ENCODE measurements at places on chromosomes 2 and 18. TPM values are rescaled to one million over a fixed set of nuclear protein-coding genes. Genes with fewer than 3 reads are reported as not detected.
A peak's percentile ranks its signal among the peaks of the same experiment; 100 is the strongest.

DNA sequence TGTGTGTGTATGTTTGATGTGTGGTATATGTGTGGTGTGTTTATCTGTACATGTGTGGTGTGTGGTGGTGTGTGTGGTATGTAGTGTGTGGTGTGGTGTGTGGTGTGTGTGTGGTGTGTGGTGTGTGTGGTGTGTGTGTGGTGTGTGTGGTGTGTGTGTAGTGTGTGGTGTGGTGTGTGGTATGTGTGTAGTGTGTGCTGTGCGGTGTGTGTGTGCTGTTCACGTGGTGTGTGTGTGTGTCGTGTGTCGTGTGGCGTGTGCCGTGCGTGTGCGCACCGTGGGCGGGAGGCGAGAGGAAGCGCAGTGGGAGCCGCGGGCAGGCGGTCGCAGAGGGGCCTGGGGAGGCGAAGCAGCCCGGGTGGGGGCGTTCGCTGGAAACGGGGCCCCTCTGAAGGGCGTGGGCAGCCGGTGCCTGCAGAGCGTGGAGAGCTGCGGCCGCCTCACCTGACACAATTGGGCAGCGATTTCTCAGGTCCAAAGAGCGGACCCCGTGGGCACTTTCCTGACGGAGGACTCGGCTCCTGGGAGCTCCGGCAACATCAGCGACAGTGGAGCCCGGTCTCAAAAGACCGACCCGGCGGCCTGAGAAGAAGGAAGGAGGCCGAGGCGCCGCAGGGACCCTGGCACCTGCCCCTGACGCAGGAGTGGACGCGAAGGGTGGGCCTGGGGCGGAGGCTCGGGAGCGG is 741.1 kb upstream of the SALL3 start:
- DNase-seq: no peak

DNA sequence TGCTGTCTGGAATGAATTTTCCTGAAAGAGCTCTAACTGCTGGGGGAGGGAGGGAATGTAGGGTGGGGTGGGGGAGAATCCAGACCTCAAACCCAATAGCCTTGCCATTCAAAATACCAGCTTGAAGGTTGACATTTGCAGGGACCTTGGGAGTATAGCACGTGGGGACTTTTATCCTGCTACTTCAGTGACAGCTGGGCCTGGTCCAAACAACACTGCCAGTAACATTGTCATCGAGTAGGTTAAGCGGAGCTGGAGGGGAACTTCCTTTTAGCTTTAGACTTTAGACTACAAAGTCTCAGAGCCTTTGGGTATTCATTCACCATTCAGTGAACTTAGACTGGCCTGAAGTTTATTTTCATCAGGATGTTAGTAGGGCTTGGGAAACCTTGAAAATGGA is 248.7 kb downstream of the MEIS1 start:
- no peak for DNase-seq

DNA sequence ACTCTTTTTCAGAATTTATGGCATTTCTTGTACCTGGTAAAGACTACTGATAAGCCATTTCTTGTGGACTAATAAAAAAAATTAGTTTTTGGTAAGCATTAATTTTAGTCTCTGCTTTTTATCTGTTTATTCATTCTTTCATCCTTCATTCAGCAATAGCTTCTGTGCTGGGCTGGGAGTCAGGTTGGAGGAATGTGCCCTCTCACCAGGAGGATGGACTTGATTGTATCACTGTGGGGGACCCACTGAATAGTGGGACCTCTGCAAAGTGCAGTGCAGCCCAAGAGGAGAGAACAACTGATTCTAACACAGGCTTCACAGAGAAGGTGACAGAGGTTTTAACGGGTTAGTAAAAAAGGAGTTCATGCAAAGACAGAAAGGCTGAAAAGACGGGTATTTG is 39.1 kb downstream of the CDC42EP3 start:
- DNase-seq: no peak

GRCh38 chr2:32752205-32752604 is 124.4 kb downstream of the TTC27 start:
- DNase-seq: no peak

GRCh38 chr2:70479816-70480215 is 73.8 kb downstream of the TGFA start:
- no peak for DNase-seq

- no peak for DNase-seq
These were observed 24.3 kb upstream of the VIT start for GRCh38 chr2:36672199-36672598.

DNA sequence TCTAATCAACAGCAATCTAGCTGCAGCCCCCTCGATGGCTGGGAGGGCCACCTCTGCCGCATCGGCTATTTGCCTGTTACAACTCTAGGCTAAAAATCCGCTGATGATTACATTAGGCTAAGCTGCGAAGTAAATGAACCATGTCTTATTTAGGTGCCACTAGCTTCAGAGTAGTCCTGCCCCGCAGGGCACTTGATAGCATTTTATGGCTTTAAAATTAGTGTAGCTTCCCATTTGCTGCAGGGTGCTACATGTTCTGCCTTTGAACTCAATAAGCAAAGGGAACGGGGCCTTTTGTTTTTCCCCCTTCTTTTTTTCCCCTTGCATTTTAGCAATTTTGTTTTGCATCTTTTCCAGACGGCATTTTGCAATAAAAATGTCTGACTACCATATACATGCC is 270.2 kb downstream of the GBX2 start:
- DNase-seq: no peak

DNA sequence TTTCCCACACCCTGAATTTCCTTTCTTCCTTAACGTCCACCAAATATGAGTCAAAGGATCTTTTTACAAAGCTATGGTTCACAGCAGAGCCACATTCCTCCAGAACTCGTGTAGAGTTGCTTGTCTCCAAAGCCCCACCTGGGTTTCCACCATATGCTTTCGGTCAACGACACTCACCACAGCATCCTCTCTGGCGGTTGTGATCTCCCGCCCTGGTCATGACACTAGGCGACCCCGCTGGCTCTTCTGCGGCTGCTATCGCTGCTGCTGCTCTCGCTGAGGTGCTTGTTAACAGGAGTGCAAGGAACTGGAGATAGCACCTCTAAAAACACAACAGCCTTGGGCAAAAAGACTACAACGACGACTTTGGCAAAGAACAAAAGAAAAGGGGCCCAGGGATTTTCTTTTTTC is 340 bp downstream of the SLC40A1 start:
- peak; percentile 39 for DNase-seq

ESPNL gene
- total RNA-seq: 0.18 TPM

SLC38A11 gene
- not detected for total RNA-seq

ANXA4 gene
- total RNA-seq: 86.9 TPM

NMUR1 gene
- total RNA-seq: 3.9 TPM

ANKRD30B gene
- total RNA-seq: not detected
